ENCODE measurements at places on chromosomes 2 and 18.

DNA sequence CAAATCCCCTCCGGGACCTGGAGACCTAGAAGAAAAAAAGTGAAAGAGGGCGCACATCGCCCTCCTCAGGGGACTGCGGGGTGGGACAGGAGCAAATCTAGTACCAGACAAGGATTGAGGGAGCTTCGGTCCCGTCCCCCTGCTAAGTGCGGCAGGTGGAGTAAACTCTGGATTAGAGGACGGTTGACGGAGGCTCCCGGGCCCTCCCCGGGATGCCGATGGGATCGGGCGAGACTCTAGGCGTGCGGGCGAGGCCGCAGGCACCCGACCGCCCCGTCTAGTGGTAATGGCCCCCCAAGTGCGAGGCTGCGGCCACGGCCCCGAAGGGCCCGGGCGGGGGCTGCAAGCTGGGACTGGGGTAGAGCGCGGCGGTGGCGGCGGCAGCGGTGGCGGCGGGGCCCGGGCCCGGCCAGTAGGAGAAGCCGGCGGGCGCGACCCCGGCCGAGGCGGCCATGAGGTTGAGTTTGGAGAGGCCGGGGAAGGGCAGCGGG is 3.5 kb downstream of the FEV start:
- DNase-seq, result no peak

DNA sequence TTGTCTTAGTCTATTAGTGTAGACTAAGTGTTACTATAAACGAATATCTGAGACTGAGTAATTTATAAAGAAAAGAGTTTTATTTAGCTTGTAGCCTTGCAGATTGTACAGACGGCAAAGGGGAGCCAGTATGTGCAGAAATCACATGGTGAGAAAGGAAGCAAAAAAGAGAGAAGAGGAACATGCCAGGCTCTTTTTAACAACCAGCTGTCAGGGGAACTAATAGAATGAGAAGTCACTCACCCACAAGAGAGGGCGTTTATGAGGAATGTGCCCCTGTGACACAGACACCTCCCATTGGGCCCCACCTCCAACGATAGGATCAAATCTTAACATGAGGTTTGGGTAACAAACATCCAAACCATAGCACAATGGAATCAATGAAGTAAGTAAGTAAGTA is 20.6 kb upstream of the ZNF804A start:
- no peak for DNase-seq

- no peak for DNase-seq
These were observed 66.4 kb downstream of the KCNF1 start for GRCh38 chr2:10978090-10978670.

DNA sequence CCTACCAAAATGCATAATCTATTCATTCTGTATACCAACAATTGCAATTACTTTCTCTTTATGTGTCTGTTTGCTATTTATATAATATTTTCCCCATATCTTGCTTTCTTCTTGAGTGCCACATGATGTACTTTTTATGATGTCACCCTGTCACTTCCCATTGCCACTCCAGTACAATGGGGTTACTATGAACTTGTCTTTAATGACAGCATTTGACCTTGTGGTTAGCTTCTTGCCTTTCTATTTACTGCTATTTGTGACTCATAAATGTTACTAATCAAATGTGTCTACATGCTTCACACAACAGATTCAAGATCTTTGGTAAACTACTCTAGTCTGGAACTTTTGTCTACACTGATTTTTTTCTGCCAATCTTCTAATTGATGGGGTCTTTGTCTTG is 486.3 kb downstream of the NR4A2 start:
- DNase-seq, result no peak

Data from activated T-helper 1 cell treated with anti-CD3 and anti-CD28 coated beads, Interleukin-2, amount 50 U/mL, for 16 hours (primary cell).